SW480 (cell line): ENCODE measurements at places on chromosomes 2 and 18.

- DNase-seq = no peak
Observed at GRCh38 chr2:222261504-222261903, 37.3 kb downstream of the PAX3 start.

DNA sequence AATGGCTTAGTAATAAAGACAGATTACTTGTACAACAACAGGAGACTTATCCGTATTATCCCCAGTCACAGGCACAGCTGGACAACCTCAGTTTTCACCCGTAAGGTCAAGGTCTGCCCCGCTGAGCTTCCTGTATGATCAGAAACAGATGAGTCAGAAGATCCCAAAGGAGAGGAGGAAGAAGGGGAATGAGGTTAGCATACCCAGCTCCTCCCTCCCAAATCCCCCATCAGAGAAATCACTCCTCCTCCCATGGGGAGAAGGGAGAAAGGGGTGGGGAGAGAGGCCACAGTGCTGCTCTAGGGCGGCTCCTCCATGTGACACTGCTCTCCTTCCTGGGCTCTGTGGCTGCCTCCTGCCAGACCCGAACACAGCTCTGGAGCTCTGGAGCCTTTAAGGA, 53.8 kb upstream of the SPTBN1 start:
- DNase-seq = peak; percentile 23

DNA sequence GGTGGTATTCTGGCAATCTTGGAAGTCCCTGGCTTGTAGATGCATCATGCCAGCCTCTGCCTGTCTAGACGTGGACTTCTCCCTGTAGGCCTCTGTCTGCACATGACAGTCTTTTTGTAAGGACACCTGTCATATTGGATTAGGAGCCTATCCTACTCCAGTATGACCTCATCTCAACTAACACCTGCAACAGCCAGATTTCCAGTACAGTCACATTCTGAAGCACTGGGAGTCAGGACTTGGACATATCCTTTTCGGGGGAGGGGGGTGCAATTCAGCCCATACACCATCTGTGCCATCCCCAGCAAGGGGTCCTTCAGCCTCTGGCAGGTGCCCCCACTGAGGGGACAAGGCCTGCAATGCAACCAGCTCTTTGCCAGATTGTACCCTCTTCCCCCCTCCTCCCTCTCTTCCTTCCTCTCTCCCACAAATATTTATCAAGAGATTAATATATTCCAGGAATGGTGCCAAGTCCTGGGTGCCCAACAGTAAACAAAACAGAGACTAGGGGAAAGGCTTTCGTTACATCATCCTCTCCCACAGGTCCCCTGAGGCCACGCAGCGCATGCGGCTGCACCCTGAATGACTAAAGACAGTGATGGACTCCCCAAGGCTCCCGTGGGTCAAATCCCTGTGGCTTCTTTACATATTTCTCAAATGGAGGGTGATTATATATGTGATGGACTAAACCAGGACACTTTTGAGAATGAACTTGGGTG, 20.5 kb upstream of the MYCN start:
- no peak for DNase-seq

DNA sequence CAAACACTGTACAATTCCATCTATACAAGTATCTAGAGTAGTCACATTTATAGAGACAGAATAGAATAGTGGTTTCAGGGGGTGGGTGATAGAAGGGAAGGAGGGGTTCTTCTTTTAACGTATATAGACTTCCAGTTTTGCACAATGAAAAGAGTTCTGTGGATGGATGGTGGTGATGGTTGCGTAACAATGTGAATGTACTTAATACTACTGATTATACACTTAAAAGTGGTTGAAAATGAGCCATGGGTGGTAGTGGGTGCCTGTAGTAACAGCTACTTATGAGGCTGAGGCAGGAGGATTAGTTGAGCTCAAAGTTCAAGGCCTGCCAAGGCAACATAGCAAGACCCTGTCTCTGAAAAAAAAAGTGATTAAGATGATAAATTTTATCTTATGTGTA, 85.8 kb downstream of the SETBP1 start:
- DNase-seq = no peak

DNA sequence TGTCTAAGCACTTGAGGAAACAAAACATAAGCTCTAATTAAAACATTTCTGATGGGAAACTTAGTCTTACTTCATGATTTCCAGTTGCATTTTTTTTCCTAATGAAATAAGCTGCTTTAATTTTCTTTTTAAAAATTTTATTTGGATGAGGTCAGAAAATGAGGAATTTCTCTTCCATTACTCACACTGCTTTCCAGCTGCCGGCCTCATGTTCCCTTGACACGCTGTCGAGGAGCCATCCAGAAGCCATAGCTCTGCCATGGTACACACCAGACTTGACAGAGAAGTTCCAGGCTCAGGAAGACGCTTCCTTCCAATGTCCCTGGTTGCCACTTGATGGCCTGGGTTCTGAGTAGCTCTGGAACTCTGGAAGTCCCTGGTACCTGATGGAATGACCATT, 12.1 kb upstream of the MAPRE2 start:
- DNase-seq = no peak

GRCh38 chr18:66553824-66554223, 50.1 kb downstream of the CDH19 start:
- DNase-seq = peak; percentile 5

- no peak for DNase-seq
Observed at GRCh38 chr18:62432176-62432575, 90.6 kb upstream of the ZCCHC2 start.

GRCh38 chr2:64737547-64737946, 83.8 kb upstream of the SERTAD2 start:
- DNase-seq = no peak

GRCh38 chr2:122851972-122852531, 1096.6 kb downstream of the TSN start:
- DNase-seq = no peak

DNA sequence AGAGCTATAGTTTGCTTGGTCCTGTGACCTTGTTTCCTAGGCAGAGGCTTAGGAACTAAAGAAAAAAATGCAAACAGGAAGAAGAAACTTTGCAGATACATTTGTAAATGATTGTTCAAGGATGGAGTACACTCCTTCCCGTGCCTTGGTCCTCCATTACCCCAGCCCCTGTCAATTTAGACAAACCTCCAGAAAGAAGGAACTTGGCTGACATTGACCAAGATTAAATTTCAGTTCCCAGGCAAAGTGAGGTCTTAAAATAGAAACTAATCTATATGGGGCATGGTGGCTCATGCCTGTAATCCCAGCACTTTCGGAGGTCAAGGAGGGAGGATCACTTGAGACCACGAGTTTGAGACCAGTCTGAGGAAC, 179.9 kb upstream of the FN1 start:
- no peak for DNase-seq

- no peak for DNase-seq
Observed at GRCh38 chr2:147512206-147512605, 332.6 kb upstream of the ACVR2A start.

- DNase-seq = no peak
Observed at GRCh38 chr18:70462078-70462439, 173.2 kb downstream of the SOCS6 start.

DNA sequence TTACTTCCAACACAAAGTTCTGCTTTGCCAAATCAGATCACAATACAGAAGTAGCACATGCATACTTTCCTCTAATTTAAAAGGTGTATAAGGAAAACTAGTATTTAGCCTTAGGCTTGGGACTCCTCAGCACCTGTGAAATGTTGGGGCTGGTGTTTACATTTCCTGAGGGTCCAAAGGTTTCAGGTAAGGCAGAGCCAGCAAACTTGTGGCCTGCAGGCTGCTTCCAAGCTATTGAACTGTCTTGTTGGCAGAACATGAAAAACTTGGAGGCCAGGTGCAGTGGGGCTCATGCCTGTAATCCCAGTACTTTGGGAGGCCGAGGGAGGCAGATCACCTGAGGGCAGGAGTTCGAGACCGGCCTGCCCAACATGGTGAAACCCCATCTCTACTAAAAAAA, 26.5 kb upstream of the GPR39 start:
- DNase-seq = no peak

DNA sequence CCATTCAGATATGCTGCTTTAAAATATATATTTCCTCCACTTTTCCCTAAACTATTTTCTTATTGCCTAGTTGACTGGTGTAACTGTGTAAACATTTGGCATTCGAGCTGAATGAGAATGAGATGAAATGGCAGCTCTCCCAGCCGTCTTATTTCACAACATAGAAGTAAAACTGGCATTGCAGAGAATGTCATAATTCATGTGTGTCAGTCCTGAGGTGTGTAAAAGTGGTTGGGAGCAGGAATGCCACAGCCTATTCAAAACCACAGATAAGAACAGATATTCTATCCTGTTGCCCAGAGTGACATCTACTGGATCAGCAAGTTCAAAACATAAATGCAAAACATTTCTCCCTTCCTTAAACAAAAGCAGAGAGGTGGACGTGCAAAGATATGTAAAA, 565.5 kb upstream of the CHAC2 start:
- peak; percentile 77 for DNase-seq

DNA sequence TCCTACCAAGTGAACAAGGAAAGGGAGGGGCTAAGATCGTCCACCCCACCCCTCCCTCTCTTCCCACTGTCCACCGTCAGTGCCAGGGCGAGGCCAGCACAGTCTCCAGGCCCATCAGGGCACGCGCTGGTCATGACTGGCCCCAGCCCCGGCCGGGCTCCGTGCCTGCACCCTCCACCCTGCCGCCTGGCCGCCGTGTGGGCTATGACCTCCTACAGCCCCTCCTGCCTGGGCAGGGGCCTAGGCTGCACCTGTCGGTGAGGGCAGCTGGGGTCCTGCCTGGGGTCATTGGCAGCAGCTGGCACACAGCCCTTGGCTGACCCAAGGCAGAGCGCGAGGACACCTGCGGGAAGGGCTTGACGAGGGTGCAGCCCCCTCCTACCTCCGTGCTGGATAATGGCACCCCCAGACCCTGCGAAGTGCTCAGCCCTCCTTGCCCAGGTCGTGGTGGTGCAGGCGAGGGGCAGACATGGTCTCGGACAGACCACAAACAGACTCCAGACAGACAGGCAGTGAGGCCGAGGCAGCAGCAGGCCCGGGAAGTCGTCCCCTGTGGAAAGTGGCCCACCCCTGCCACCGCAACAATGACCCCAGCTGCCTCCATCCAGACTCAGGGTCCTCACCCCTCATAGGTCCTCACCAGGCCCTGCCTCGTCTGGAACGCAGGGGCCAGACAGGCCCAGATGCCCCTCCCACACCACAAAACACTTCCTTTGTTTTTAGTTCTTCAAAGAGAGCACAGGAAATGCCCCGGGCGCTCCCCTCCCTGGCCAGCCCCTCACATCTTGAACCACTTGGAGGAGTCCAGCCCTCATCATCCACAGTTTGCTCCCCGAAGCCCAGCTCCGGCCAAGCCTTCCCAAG, 43.1 kb upstream of the GPC1 start:
- DNase-seq = peak; percentile 53

GRCh38 chr2:197713271-197713670, 8.1 kb downstream of the MARS2 start:
- no peak for DNase-seq

DNA sequence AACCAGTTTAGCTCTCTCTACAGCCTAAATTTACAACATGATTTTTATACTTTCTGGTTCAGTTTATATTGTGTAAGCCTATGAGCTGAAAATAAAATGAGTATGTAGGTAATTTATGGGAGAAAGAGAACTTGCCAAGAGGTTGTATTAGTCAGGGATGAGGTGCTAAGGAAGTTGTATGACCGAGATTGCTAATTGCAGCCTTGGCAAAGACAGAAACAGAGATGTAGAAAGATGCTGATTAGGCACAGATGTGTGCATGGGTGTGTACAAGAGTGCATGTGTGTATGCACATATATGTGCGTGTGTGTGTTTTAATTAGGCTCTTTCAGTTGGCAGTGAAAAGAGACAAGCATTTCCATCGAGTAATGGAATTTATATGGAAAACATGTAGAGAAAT, 213.9 kb downstream of the FBXO15 start:
- no peak for DNase-seq

GRCh38 chr2:118388771-118389170, 300.5 kb downstream of the INSIG2 start:
- DNase-seq = no peak

DNA sequence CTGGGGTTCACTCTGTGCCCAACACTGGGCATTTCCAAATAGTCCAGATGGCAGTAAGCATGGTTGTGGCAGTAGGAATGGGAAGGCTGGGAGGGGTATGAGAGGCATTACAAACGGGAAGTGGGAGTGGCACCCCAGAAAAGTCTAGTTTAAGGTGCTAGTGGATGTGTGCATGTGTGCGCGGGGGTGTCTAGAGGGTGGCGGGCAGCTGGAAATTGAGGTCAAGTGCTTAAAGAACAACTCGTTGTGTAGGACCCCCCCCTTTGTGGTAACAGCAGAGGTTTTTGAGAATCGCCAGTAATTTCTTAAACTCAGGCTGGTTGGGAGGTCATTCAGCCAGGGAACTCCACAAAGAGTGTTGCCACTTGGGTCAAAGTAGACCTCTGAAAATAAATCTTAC, 69.9 kb downstream of the RHBDD1 start:
- no peak for DNase-seq

DNA sequence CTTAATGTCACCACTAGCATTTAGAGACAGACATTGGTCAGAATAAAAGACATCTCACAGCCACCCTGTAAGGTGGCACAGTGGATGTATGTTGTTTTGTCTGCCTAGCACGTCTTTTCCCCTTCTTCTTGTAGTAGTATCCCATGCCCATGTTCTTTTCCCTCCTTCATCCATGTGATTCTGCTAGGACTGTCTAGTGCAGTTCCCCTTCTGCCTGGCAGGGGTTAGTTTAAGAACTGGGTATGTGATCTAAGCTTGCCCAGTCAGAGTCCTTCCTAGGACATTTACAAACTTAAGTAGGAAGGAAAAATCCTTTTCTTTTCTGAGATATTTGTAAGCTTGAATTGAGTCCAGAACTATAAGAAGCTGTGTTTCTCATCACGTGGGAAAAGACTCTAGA, 172.3 kb downstream of the BABAM2 start:
- DNase-seq = no peak

GRCh38 chr18:76507830-76508385, 12.9 kb upstream of the ZNF516 start:
- no peak for DNase-seq

DNA sequence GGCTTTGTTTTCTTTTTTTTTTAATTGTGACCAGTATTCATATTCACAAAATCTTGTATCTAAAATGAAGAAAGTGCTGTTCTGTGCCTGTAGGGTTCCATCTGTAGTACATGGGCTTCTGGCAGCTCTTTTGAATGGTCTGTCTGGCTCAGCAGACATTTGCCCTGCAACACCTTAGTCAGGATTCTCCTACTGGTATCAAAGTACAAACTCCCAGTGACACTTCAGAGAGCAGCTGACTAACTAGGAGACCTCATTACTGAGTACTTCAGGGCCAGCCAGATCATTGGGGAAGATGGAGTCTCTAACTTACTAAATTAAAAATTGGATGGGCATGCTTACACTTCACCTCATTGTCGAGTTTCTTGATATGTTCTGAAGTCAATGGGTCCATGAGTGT, 39.7 kb downstream of the GRHL1 start:
- DNase-seq = no peak

GRCh38 chr2:20676353-20677215, 9.6 kb downstream of the GDF7 start:
- DNase-seq = no peak

GRCh38 chr2:239727776-239728600, 297.2 kb downstream of the NDUFA10 start:
- no peak for DNase-seq

- no peak for DNase-seq
Observed at GRCh38 chr2:65639156-65639864, 206.9 kb upstream of the SPRED2 start.
